Foreskin keratinocyte (primary cell): ENCODE measurements at places on chromosomes 2 and 18. TPM values are rescaled to one million over a fixed set of nuclear protein-coding genes. Genes with fewer than 3 reads are reported as not detected.

Gene UBE2F
- polyA plus RNA-seq = 85.0 and 93.1 TPM in 2 replicates

Gene TEX261
- polyA plus RNA-seq = 32.6 and 35.5 TPM in 2 replicates

Gene DSG2
- polyA plus RNA-seq = 28.0 and 35.4 TPM in 2 replicates

Gene NEB
- polyA plus RNA-seq = not detected in 2 replicates

Gene SAG
- not detected in 2 replicates for polyA plus RNA-seq

Gene MCEE
- 6.9 and 7.7 TPM in 2 replicates for polyA plus RNA-seq

Gene MC5R
- not detected in 2 replicates for polyA plus RNA-seq

Gene OTX1
- polyA plus RNA-seq = 3.0 and 3.4 TPM in 2 replicates

Gene KCNIP3
- 7.1 and 9.2 TPM in 2 replicates for polyA plus RNA-seq

Gene PAX3
- not detected in 2 replicates for polyA plus RNA-seq

Gene CKAP2L
- 9.2 and 13.4 TPM in 2 replicates for polyA plus RNA-seq

Gene ADD2
- polyA plus RNA-seq = 0.07 and 0.87 TPM in 2 replicates
